K562 (cell line): ENCODE measurements at places on chromosomes 3 and 15.

DNA sequence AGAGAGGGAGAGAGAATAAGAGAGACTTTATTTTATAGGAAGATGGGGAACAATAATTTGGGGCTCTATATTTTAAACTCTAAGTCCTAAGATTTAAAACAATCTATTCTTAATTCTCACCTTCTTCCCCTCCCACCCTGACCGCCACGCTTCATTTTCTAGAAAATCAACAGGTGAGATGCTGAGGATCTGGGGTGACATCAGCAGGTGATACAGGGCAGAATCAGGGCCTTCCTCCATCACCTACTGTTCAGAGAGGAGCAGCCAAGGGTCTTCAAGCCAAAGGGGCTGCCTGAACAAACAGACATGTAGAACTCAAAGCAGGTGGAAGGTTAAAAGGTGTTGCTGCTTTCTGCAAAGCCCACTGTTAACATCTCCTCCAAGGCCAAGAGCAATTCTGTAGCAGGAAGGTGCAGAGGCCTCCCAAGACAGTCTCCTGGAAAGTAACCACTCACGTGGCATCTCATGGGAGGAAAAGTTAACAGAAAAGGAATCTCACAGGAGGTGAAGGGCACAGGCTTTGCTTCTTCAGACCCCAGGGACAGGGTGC lies 183.6 kb upstream of the TLE3 start:
- H3K36me3 ChIP-seq = no peaks in the 10 kb centered on the region
- DNase-seq = no peak
- H3K27me3 ChIP-seq = peaks cover 11% of the 10 kb centered on the region; the same call in 1 of the 2 replicates
- H3K27ac ChIP-seq = no peak overlapping the region

GRCh38 chr3:42177068-42177800 lies 86.1 kb downstream of the TRAK1 start:
- H3K27me3 ChIP-seq = no peaks in the 10 kb centered on the region
- H3K27ac ChIP-seq = no peak overlapping the region
- peaks cover 18% of the 10 kb centered on the region for H3K4me1 ChIP-seq
- H3K36me3 ChIP-seq = 0 out of 3 replicates have a peak, but pooled peaks cover 4% of the 10 kb centered on the region
- DNase-seq = no peak

GRCh38 chr15:81504170-81504905 lies 130.3 kb upstream of the TMC3 start:
- no peak overlapping the region for H3K4me3 ChIP-seq
- no peak overlapping the region for H3K27ac ChIP-seq
- no peaks in the 10 kb centered on the region for H3K4me1 ChIP-seq
- H3K27me3 ChIP-seq = no peaks in the 10 kb centered on the region
- DNase-seq = no peak

GRCh38 chr3:55369141-55369847 lies 117.8 kb downstream of the WNT5A start:
- no peaks in the 10 kb centered on the region for H3K36me3 ChIP-seq
- H3K4me1 ChIP-seq = no peaks in the 10 kb centered on the region

DNA sequence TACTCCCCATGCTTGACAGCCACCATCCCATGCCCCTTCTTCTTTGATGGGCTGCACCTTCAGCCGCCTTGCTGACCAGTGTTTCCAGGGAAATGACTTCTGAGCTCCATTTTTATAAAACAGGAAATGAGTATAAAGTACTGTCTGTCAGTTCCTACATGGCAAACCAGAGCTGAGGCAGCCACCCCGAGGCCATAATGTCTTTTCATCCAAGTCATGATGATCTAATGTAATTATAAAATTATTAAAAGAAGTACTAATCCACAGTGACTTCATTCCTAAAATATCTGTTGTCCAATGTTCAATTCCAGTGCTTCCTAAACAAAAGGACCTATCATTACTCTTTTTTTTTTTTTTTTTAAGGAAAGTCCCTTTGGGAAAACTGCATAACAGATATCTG lies 75.2 kb upstream of the HERC1 start:
- no peak overlapping the region; the same call in 2 of the 3 replicates for H3K27ac ChIP-seq
- H3K27me3 ChIP-seq = no peaks in the 10 kb centered on the region
- H3K36me3 ChIP-seq = no peaks in the 10 kb centered on the region
- no peak for DNase-seq
- peaks cover 29% of the 10 kb centered on the region for H3K4me1 ChIP-seq
- H3K4me3 ChIP-seq = no peak overlapping the region

GRCh38 chr3:71232175-71232679 lies 351.3 kb downstream of the FOXP1 start:
- DNase-seq = no peak
- H3K27me3 ChIP-seq = no peaks in the 10 kb centered on the region
- H3K4me3 ChIP-seq = no peak overlapping the region
- H3K36me3 ChIP-seq = no peaks in the 10 kb centered on the region
- no peak overlapping the region for H3K27ac ChIP-seq
- H3K4me1 ChIP-seq = peaks cover 4% of the 10 kb centered on the region

GRCh38 chr3:188432802-188433520 lies 279.0 kb downstream of the LPP start:
- H3K36me3 ChIP-seq = no peaks in the 10 kb centered on the region
- no peaks in the 10 kb centered on the region for H3K4me1 ChIP-seq
- H3K27ac ChIP-seq = no peak overlapping the region
- no peak for DNase-seq

DNA sequence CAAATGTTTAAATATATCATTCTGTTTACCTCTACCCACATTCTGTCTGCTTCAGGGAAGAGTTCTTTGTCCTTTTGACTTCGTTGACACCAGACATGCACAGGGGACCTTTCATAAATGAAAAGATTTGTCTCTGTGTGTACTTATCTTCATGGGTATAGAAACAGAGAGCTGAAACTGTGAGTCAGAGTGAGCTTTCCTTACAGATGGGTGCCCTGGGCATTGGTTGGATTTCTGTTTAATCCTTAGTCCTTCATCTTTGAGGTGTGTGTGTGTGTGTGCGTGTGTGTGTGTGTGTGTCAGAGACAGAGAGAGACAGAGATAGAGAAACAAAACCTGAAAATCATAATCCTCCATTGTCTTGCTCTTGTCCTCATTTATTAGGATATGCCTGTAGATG lies 517.4 kb downstream of the TUSC7 start:
- H3K4me3 ChIP-seq = no peak overlapping the region
- no peaks in the 10 kb centered on the region for H3K27me3 ChIP-seq
- H3K36me3 ChIP-seq = no peaks in the 10 kb centered on the region
- H3K27ac ChIP-seq = no peak overlapping the region
- DNase-seq = no peak

- no peak overlapping the region for H3K27ac ChIP-seq
- no peak overlapping the region for H3K4me3 ChIP-seq
- no peaks in the 10 kb centered on the region for H3K27me3 ChIP-seq
- no peaks in the 10 kb centered on the region for H3K36me3 ChIP-seq
- no peak for DNase-seq
Measured at GRCh38 chr3:107704477-107704876, 181.7 kb downstream of the BBX start.

DNA sequence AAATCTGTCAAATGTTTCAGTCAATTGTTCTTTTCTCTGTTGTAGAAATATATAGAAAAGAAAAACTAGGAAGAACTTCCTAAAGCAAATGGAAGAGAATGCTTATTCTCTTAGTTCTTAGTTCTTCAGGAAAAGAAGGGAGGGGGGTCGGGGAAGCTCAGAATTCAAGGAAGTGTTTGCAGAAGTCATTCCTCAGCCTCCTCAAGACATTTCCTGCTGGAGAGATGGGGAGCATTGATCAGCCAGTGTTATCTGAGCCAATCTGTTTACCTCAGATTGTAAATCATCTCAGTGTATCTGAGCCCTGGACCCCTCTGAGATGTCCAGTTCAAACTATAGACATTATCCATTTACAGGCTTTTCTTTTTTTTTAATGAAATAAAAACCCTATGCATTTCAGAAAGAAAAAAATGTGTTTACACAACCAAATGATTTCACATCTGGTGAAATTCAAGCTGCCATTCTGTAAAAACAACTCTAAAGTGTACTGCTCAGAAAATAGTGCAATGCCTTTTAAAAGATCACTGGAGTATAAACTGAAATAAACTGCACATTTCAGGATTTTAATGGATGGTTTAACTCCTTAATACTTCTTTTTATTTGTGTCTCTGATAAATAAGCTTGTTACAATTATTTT lies 460.7 kb downstream of the ROBO1 start:
- no peak overlapping the region for H3K4me3 ChIP-seq
- H3K27me3 ChIP-seq = no peaks in the 10 kb centered on the region
- no peak for DNase-seq
- H3K27ac ChIP-seq = no peak overlapping the region
- no peaks in the 10 kb centered on the region for H3K36me3 ChIP-seq
- no peaks in the 10 kb centered on the region for H3K4me1 ChIP-seq

- peak; percentile 17 for DNase-seq
- no peaks in the 10 kb centered on the region for H3K4me1 ChIP-seq
- no peak overlapping the region for H3K4me3 ChIP-seq
- H3K36me3 ChIP-seq = no peaks in the 10 kb centered on the region
Measured at GRCh38 chr3:132006605-132007204, 28.1 kb downstream of the CPNE4 start.

GRCh38 chr15:90990446-90990845 lies 3.9 kb downstream of the PRC1 start:
- no peaks in the 10 kb centered on the region for H3K27me3 ChIP-seq
- H3K4me1 ChIP-seq = peaks cover 36% of the 10 kb centered on the region
- peaks cover 17% of the 10 kb centered on the region; the same call in 2 of the 3 replicates for H3K36me3 ChIP-seq
- no peak overlapping the region for H3K4me3 ChIP-seq

DNA sequence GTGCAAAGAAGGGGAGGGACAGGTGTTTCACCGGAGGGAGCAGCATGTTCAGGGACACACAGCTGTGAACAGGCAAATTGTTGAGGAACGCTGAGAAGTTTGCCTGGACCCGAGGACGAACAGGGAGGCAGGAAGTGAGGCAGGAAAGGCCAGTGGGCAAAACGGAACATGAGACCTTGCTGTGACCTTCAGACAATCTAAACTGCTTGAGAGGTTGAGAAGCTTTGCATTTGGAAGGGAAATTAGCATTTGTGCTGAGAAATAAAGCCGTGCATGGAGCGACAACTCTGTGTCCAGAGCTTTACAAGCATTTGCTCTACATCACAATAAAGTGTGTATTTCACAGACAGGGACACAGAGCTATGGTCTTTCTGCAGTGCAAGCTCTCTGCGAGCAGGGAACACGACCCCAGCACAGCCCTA lies 47.9 kb downstream of the CDC25A start:
- H3K4me3 ChIP-seq = no peak overlapping the region
- no peak for DNase-seq
- H3K4me1 ChIP-seq = no peaks in the 10 kb centered on the region
- H3K27ac ChIP-seq = no peak overlapping the region
- no peaks in the 10 kb centered on the region; the same call in 2 of the 3 replicates for H3K27me3 ChIP-seq

GRCh38 chr15:57751177-57751800 lies 44.8 kb downstream of the POLR2M start:
- no peaks in the 10 kb centered on the region for H3K36me3 ChIP-seq
- peak; percentile 23 for DNase-seq
- no peaks in the 10 kb centered on the region for H3K4me1 ChIP-seq
- H3K4me3 ChIP-seq = no peak overlapping the region
- H3K27ac ChIP-seq = no peak overlapping the region

DNA sequence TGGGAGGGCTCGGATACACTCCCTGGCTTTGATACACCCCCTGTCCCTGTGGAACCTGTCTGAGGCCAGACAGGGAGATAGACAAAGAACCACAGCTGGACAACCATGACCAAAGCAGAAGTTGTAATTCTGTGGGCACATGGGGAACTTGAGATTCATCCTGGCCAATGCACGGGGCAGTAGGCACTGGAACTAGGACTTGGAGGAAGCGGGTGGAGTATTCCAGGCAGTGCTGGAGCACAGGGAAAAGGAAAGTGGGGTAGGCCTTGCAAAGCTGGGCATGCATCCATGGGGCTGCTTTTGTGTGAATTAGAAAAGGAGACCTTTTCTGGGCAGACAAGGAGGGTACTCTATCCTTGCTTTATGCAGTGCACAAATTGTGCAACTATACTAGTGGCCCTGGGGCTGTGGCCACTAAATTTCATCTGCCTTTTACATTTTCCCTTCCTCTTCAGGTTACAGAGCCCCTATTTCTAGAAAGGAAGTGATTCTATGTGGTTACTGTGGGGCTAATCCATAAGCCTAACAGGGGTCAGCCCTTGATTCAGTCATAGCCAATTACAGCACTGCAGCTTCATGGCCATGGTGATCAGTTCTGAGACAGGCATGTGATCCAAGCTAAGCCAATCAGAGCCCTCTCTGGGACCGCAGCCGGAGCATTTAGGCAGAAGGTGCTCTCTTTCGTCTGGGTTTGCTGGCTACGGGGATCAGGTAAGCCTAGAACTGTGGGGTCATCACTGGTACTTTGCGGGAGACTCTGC lies 21.0 kb downstream of the CRABP1 start:
- H3K36me3 ChIP-seq = no peaks in the 10 kb centered on the region
- no peak overlapping the region for H3K4me3 ChIP-seq
- no peaks in the 10 kb centered on the region for H3K4me1 ChIP-seq

- no peaks in the 10 kb centered on the region for H3K4me1 ChIP-seq
- no peaks in the 10 kb centered on the region for H3K36me3 ChIP-seq
- DNase-seq = no peak
- no peaks in the 10 kb centered on the region for H3K27me3 ChIP-seq
Measured at GRCh38 chr3:189862385-189862998, 231.3 kb downstream of the TP63 start.

- DNase-seq = no peak
- peaks cover 44% of the 10 kb centered on the region for H3K36me3 ChIP-seq
- H3K4me3 ChIP-seq = no peak overlapping the region
- peaks cover 20% of the 10 kb centered on the region for H3K4me1 ChIP-seq
- H3K27ac ChIP-seq = peak overlapping the region; percentile 64
Measured at GRCh38 chr3:130378677-130379191, 33.3 kb downstream of the COL6A5 start.

- H3K27ac ChIP-seq = peak overlapping the region; percentile 18; the same call in 2 of the 3 replicates
- no peaks in the 10 kb centered on the region for H3K27me3 ChIP-seq
- no peaks in the 10 kb centered on the region for H3K36me3 ChIP-seq
- peaks cover 39% of the 10 kb centered on the region for H3K4me1 ChIP-seq
Measured at GRCh38 chr3:20064796-20065564, 24.7 kb downstream of the KAT2B start.

GRCh38 chr3:188507244-188507720 lies 353.3 kb downstream of the LPP start:
- H3K27me3 ChIP-seq = no peaks in the 10 kb centered on the region
- no peak overlapping the region for H3K4me3 ChIP-seq
- H3K4me1 ChIP-seq = no peaks in the 10 kb centered on the region
- no peak for DNase-seq
- H3K36me3 ChIP-seq = no peaks in the 10 kb centered on the region

GRCh38 chr3:17023006-17023664 lies 138.4 kb downstream of the PLCL2 start:
- H3K4me3 ChIP-seq = no peak overlapping the region
- no peak for DNase-seq
- 0 out of 3 replicates have a peak, but pooled peaks cover 2% of the 10 kb centered on the region for H3K27me3 ChIP-seq
- H3K27ac ChIP-seq = no peak overlapping the region

GRCh38 chr3:45537970-45538640 lies 56.4 kb upstream of the LIMD1 start:
- H3K36me3 ChIP-seq = peaks cover 43% of the 10 kb centered on the region; the same call in 2 of the 3 replicates
- no peak overlapping the region for H3K4me3 ChIP-seq
- no peak overlapping the region for H3K27ac ChIP-seq
- H3K27me3 ChIP-seq = no peaks in the 10 kb centered on the region
